ENCODE measurements at places on chromosomes 2 and 18.

GRCh38 chr18:68772268-68772667, 25.6 kb upstream of the CCDC102B start:
- H3K4me1 ChIP-seq: no peaks in the 10 kb centered on the region
- no peaks in the 10 kb centered on the region for H3K36me3 ChIP-seq
- no peak overlapping the region for H3K4me3 ChIP-seq
- no peak for DNase-seq

DNA sequence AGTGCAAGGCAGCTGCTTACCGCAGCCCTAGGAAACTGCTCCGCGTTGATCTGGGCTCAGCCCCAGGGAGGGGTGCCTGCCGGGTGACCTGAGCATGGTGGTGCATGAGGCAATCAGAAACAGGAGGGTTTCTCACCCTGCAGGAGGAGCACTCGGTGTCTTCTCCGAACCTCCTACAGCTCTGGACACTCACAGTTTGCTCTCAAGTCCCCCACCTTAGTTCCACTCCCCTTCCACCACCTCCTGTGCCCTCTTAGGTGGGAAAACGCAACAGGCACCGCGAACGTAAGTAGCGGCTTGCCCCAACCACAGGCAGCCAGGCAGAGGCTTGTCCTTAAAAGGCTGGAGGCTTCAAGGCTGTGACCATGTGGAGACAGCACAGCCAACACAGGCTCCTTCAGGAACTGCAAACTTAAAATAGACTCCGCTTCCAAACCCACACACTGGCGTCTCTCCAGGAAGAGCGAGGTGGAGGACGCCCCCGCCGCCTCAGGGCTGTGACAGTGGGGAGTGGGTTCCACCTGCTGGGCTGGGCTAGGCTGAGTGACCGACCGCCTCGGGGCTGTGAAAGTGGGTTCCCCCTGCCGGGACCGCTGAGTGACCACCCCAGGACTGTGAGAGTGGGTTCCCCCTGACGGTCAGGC, 71.6 kb downstream of the NDUFA10 start:
- no peak for DNase-seq
- H3K27me3 ChIP-seq: no peaks in the 10 kb centered on the region
- no peaks in the 10 kb centered on the region for H3K36me3 ChIP-seq
- no peak overlapping the region for H3K4me3 ChIP-seq
- no peak overlapping the region for H3K27ac ChIP-seq

- no peaks in the 10 kb centered on the region for H3K36me3 ChIP-seq
- DNase-seq: no peak
- H3K4me1 ChIP-seq: peaks cover 4% of the 10 kb centered on the region
- no peaks in the 10 kb centered on the region for H3K27me3 ChIP-seq
- no peak overlapping the region for H3K4me3 ChIP-seq
- no peak overlapping the region for H3K27ac ChIP-seq
Measured at GRCh38 chr2:216756435-216756834, 61.1 kb upstream of the IGFBP5 start.

DNA sequence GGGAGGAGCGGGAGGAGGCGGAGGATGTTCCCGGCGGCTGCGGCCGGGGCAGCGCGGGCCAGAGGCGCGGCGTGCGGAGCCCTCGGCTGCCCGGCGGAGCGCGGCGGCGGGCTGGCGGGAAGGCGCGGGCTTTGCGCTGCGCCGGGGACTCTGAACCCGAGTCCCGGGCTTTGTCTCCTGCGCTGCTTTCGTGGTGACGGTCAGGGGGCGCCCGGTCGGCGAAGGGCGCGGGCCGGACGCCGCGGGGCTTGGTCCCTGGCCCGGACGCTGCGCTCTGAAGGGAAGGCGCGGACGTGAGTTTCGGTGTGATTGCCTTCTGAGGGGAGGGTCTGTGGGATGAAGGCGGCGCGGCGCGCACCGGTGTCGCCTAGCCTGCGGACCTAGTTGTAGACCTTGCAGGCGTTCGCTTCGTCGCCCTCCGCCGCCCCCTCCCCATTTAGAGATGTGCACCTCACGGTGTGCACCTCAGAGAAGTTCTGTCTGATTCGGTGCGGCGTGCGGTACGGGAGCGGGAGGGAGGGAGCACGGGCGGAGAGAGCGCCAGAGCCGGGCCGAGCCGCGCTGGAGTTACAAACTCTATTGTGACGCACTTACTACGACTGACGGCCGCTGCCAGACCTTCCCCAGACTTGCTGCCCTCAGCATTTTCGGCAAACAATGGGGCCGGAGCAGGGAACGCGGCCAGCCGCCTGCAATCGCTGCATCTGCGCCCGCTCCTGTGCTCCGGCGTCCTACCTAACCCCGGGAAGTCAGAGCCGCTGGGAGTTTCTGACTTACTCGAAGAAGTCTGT, 2.1 kb downstream of the BCL2L11 start:
- peak overlapping the region; percentile 84 for H3K27ac ChIP-seq
- peak overlapping the region; percentile 91 for H3K4me3 ChIP-seq
- peaks cover 29% of the 10 kb centered on the region for H3K4me1 ChIP-seq
- peak; percentile 88 for DNase-seq
- H3K27me3 ChIP-seq: peaks cover 4% of the 10 kb centered on the region
- peaks cover 31% of the 10 kb centered on the region for H3K36me3 ChIP-seq

- no peaks in the 10 kb centered on the region for H3K4me1 ChIP-seq
- no peak for DNase-seq
- no peaks in the 10 kb centered on the region for H3K36me3 ChIP-seq
- no peak overlapping the region for H3K4me3 ChIP-seq
Measured at GRCh38 chr2:41958251-41958650, 89.6 kb upstream of the PKDCC start.

GRCh38 chr2:24047703-24048033, 477 bp upstream of the WDCP start:
- H3K27ac ChIP-seq: no peak overlapping the region
- no peak for DNase-seq
- no peaks in the 10 kb centered on the region for H3K27me3 ChIP-seq
- no peaks in the 10 kb centered on the region for H3K36me3 ChIP-seq
- peak overlapping the region; percentile 81 for H3K4me3 ChIP-seq

GRCh38 chr2:236307641-236308040, 43.4 kb upstream of the ASB18 start:
- no peaks in the 10 kb centered on the region for H3K27me3 ChIP-seq
- H3K36me3 ChIP-seq: no peaks in the 10 kb centered on the region
- H3K27ac ChIP-seq: no peak overlapping the region
- no peaks in the 10 kb centered on the region for H3K4me1 ChIP-seq

DNA sequence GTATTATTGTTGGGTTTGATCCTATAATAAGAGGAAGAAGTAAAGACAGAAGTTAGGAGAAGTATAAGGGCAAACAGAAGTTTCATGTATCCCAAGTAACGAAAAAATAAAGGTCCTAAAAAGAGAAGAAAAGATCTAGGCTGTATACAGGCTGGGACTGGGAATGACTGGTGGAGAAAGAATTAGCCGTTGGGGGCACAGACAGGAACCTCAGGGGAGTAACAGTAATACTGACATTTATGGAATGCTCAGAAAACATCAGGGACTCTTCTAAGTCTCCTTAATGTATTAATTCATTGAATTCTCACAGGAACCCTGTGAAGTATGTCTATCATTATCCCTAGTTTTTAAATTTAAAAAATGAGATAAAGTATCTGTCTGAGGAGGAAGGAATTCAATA, 67.6 kb downstream of the PTPN2 start:
- no peak overlapping the region for H3K4me3 ChIP-seq
- DNase-seq: no peak
- no peaks in the 10 kb centered on the region for H3K4me1 ChIP-seq
- no peaks in the 10 kb centered on the region for H3K27me3 ChIP-seq
- H3K27ac ChIP-seq: no peak overlapping the region

GRCh38 chr2:157986761-157987160, 110.6 kb upstream of the ACVR1 start:
- H3K4me1 ChIP-seq: no peaks in the 10 kb centered on the region
- no peaks in the 10 kb centered on the region for H3K27me3 ChIP-seq

- no peak for DNase-seq
- H3K4me1 ChIP-seq: no peaks in the 10 kb centered on the region
- H3K27me3 ChIP-seq: no peaks in the 10 kb centered on the region
- no peaks in the 10 kb centered on the region for H3K36me3 ChIP-seq
Measured at GRCh38 chr2:82857967-82858366, 1601.1 kb downstream of the SUCLG1 start.

DNA sequence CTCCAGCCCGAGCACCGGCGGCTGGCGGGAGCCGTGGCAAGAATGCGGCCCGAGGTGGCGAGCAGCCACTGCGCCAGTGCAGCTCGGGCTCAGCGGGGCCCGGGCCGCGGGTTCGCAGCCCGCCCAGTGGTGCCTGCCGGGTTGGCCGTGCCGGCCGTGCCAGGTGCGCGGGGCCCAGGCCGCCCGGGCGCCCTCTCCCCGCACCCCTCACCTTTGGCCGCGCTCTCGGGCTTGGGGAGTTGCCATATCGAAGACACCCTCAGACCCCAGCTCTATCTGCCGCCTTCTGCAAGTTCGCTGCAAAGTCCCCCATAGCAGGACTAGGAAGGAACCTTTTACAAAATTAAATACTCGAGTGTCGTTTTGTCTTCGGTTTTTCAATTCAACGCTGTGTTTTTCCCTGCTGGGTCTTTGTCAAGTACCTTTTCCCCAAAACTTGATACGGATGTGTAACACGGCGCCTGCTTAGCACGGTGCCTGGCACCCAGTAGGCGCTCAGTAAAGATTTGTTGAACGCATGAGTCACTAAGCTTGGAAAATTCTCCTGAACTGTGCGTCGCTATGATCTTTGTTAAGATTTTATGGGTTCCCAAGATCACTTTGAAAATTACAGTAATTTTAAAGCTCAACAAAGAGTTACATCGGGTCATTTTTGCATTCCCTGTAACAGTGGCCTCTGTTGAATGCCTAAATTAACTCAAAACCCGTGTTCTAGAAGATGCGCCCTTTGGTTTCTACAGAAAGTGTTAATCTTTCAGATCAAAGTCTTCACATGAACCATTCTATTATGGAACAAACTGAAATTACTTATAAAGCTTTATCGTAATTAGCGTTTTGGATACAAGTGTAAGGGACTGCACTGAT, 750 bp downstream of the STRADB start:
- DNase-seq: no peak
- no peaks in the 10 kb centered on the region for H3K27me3 ChIP-seq
- peaks cover 33% of the 10 kb centered on the region for H3K4me1 ChIP-seq

DNA sequence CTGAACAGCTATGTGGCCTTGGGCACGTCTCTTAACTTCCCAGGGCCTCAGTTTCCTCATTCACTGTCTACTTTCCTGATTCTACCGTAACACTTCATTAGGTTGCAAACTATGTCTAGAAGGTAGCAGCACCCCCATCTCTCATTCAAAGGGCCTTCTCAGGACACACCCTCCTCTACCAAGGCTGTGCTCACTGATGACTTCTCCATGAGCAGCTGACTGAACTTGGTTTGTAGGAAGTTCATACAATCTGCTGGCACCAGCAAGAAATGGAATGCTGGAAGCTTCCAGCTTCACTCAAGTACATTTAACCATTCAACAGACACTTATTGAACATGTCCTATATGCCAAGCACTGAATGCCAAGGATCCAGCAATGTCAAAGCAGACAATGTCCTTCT, 250.8 kb upstream of the CTAGE1 start:
- no peaks in the 10 kb centered on the region for H3K36me3 ChIP-seq
- H3K4me1 ChIP-seq: no peaks in the 10 kb centered on the region
- no peaks in the 10 kb centered on the region for H3K27me3 ChIP-seq
- H3K27ac ChIP-seq: no peak overlapping the region

GRCh38 chr18:1663879-1664705, 759.4 kb downstream of the ADCYAP1 start:
- H3K27me3 ChIP-seq: no peaks in the 10 kb centered on the region
- no peak overlapping the region for H3K27ac ChIP-seq
- DNase-seq: peak; percentile 85
- H3K4me3 ChIP-seq: no peak overlapping the region
- H3K4me1 ChIP-seq: no peaks in the 10 kb centered on the region

DNA sequence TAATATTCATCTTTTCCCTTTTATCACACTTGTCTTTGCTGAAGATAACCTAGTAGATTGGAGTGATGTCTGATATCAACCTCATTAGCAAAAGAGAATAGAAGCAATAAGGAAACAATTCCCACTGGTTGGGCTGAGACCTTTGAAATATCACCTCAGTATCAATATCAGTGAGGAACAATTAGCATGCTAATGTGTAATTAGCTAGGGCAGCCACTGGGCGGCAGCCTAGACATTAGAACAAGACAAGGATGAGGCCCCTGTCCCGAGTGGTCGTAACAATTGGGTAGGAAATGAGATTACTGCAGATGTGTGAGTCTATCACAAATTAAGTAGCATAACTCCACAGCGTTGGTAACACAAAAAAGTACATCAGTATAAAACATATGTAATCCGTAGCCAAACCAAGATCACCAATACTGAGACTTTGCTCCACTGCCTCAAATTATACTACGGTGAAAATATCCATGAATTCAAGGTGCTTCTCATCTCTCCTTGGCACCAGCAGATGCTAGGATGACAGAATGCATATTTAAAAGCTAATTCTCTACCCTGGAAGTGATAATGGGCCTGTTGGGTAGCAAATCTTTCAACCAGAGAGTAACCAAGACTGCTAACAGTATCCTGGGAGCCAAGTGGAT, 99.1 kb downstream of the ALPK2 start:
- no peaks in the 10 kb centered on the region for H3K27me3 ChIP-seq
- H3K4me1 ChIP-seq: no peaks in the 10 kb centered on the region
- H3K27ac ChIP-seq: no peak overlapping the region
- no peak for DNase-seq

DNA sequence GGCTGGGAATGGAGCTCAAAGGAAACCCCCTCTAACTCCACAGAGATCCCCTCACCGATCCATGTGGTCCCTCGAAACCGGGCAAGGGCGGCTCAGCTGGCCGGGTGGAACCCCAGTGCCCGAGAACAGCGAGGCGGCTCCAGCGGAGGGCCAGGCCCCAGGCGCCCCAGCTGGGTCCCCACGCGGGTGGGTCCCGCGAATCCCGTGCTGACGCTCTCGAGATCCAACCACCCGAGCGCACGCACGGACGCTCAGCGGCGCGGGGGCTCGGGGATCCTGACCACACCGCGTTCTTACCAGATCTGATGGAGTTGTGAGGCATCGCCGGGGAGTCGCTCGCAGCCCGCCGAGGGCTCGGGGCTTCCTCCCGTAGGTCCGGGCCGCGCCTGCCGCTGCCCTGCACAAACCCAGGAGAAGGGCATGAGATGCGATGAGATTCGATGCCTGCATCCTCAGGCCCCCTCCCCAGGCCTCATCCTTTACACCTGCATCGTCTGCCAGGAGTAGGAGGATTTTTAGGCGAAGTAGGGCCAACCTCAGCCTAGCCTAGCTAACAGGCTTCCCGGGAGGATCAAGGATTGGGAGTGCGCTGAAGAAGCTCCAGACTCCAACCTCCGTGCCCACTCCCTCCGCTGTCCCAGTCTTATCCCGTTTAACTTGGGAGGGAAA, 514 bp downstream of the PAX8 start:
- H3K4me1 ChIP-seq: peaks cover 12% of the 10 kb centered on the region
- no peak overlapping the region for H3K27ac ChIP-seq
- no peak overlapping the region for H3K4me3 ChIP-seq

DNA sequence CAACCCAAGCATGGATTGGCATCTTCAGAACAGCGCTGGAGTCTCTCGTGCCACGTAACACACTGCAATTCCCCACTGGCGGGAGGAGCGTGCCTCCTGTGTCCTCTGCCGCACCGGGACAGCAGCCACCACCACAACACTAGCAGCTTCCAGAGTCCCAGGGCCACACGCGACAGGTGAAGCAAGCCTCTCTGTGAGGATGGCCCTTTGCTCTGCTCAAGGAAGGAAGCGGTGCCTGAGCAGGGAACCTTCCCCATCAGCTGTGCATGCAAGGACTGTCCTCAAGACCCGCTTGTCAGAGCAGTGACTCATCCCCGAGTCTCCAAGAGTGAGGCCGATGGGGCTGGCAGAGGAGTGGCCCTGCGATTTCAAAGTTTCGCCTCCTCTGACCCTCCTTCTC, 44.0 kb downstream of the TTC32 start:
- H3K4me3 ChIP-seq: no peak overlapping the region
- DNase-seq: no peak
- no peaks in the 10 kb centered on the region for H3K27me3 ChIP-seq
